ENCODE measurements at places on chromosomes 2 and 18. TPM values are rescaled to one million over a fixed set of nuclear protein-coding genes. Genes with fewer than 3 reads are reported as not detected.

- no peak for DNase-seq
- peaks cover 13% of the 10 kb centered on the region for H3K36me3 ChIP-seq
- no peak overlapping the region for H3K27ac ChIP-seq
- H3K4me1 ChIP-seq: peaks cover 23% of the 10 kb centered on the region
These were observed 60.0 kb downstream of the ROCK1 start for GRCh38 chr18:21051620-21052019.

- no peak overlapping the region for H3K27ac ChIP-seq
- no peaks in the 10 kb centered on the region for H3K27me3 ChIP-seq
- no peak for DNase-seq
- H3K36me3 ChIP-seq: no peaks in the 10 kb centered on the region
These were observed 618.0 kb downstream of the CCDC85A start for GRCh38 chr2:56801770-56802169.

DNA sequence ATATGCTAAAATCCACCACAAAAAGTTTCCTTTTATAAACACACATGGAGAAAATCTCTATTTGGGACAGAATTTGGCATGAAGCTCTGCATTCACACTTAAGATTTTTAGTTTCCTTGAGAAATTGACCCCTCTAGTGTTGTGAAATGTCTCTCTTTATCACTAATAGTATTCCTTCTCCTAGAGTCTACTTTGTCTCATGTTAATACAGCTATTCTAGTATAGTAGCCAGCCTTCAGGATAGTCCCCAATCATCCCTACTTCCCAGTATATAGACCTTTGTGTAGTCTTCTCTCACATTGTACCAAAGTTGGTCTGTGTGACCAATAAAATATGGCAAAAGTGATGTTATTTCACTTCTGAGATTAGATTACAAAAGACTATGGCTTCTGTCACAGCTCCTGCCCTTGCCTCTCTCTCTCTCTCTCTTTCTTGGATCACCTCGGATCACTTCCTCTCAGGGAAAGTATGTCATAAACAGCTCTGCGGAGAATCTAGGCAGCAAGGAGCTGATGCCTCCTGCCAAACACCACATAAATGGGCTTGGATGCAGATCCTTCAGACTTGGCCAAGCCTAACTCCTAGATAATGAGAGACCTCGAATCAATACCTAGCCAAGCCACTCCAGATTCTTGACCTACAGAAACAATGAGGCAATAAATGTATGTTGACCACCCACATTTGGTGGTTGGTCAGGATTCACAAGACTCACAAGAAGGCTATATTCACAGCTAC is 59.7 kb upstream of the NABP1 start:
- no peaks in the 10 kb centered on the region for H3K27me3 ChIP-seq
- peaks cover 30% of the 10 kb centered on the region for H3K4me1 ChIP-seq
- DNase-seq: no peak
- no peak overlapping the region for H3K4me3 ChIP-seq

DNA sequence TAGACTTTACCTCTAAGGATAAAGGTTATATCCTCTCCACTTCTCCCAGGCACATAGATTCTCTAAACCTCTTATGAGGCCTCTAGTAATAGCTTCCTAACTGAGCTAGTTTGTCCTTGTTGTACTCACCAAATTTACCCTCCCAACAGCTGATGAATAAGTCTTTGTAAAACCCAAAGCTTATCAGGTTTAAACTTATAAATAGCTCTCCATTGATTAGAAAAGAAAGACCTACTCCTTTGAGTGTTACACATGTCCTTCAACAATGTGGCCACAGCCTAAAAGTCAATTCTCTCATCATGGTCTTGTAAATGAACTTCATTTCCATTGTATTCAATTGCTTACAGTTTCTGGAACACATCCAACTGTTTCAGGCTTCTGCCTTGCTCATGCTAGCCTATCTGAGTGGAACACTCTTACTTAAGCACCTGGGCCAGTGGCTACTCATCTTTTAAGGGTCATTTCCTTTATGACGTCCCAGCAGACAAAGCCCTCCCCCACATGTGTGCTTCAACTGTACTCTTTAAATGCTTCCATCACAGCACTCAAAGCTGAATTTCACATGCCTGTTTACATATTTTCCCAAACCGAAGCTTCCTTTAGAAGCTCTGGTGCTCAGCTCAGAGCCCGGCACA is 131.6 kb downstream of the CDH2 start:
- no peaks in the 10 kb centered on the region for H3K27me3 ChIP-seq
- H3K27ac ChIP-seq: no peak overlapping the region
- no peaks in the 10 kb centered on the region for H3K4me1 ChIP-seq
- peak; percentile 27 for DNase-seq
- no peak overlapping the region for H3K4me3 ChIP-seq

DNA sequence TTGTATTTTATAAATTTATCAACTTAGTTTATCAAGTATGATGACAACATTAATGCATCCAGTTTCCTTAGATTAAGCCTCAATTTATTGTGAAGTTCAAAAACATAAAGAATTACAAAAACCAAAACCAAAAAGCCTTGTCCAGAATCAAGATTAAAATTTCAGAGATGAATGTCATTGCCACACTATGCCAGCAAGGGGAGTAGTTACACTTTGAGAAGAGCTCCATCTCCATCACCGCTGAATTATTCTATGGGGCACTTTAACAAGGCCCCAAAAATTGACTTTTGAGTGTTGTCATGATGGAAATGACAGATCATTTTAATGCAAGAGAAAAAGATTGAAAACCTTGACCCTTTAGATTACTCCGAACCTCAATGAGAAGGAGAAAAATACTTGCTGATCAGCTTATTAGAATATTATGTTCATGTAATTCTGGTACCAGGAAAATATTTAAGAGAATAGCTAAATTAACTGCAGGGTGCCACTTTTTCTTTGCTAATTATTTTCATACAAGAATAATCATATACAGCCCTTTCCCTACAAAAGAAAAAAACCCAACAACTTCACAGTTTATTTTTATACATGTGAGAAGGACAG is 152.5 kb upstream of the AQP4 start:
- H3K27ac ChIP-seq: no peak overlapping the region
- H3K27me3 ChIP-seq: no peaks in the 10 kb centered on the region
- peak; percentile 46 for DNase-seq
- no peaks in the 10 kb centered on the region for H3K4me1 ChIP-seq

DNA sequence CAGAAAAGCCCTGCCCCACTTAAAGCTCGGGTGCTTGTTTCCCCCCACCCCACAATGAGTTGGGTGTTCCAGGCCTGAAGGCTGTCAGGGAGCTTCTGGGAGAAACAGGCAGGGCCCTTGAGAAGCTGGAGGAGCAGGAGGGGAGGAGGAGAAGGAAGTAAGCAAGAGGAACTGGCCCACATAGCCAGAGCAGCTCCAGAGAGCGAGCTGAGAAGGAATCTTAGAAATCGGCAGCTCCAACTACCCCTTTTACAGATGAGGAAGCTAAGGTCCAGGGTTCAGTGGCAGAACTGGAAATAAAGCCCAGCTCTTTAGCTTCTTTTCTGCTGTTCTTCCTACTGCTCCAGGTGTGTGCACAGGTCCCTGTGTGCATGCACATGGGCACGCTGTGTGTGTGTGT is 12.7 kb upstream of the KCNK3 start:
- no peak overlapping the region for H3K4me3 ChIP-seq
- no peaks in the 10 kb centered on the region for H3K36me3 ChIP-seq
- peaks cover 34% of the 10 kb centered on the region for H3K27me3 ChIP-seq
- H3K4me1 ChIP-seq: peaks cover 5% of the 10 kb centered on the region

GRCh38 chr18:10315522-10315921 is 138.9 kb upstream of the APCDD1 start:
- no peaks in the 10 kb centered on the region for H3K36me3 ChIP-seq
- peaks cover 18% of the 10 kb centered on the region for H3K4me1 ChIP-seq
- DNase-seq: no peak
- no peaks in the 10 kb centered on the region for H3K27me3 ChIP-seq
- no peak overlapping the region for H3K4me3 ChIP-seq

DNA sequence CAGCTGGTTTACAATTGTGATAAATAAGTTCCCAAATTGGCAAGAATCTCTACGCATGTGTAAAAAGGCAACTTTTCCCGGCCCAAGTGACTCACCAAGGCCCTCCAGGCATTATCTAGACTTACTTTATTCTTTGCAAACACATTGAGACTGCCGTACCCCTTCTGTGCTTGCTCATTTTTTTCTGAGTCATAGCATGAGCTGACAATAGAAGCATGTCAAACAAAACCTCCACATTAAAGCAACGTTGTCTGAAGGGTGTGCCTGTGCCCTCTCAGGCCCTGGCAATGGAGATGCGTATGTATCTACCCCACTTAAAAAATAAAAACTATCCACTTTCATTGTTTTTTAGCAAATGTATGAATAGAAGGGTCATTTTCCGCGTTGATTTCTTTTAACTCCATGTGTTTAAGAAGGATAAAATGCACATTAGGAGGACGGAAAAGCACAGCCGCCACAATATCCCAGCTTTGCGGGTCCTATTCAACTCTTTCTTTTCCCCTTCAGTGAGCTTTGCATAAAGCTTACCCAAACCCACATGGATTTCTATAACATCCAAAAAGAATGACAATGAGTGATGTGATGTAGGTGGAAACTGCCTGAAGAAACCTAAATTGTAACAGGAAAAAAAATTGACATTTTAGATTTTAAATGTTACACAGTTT is 298.2 kb downstream of the CDCA7 start:
- peak overlapping the region; percentile 33 for H3K4me3 ChIP-seq
- peak; percentile 98 for DNase-seq
- H3K27me3 ChIP-seq: no peaks in the 10 kb centered on the region

GRCh38 chr2:190940454-190940853 is 59.8 kb downstream of the GLS start:
- peaks cover 6% of the 10 kb centered on the region for H3K36me3 ChIP-seq
- H3K4me1 ChIP-seq: peaks cover 6% of the 10 kb centered on the region
- DNase-seq: no peak
- no peak overlapping the region for H3K4me3 ChIP-seq
- H3K27me3 ChIP-seq: no peaks in the 10 kb centered on the region

- no peak for DNase-seq
- no peaks in the 10 kb centered on the region for H3K36me3 ChIP-seq
- peaks cover 8% of the 10 kb centered on the region for H3K4me1 ChIP-seq
- no peak overlapping the region for H3K27ac ChIP-seq
- no peak overlapping the region for H3K4me3 ChIP-seq
- no peaks in the 10 kb centered on the region for H3K27me3 ChIP-seq
These were observed 497.2 kb downstream of the THSD7B start for GRCh38 chr2:137262594-137262993.

GRCh38 chr2:101106453-101107181 is 44.6 kb downstream of the TBC1D8 start:
- H3K27me3 ChIP-seq: no peaks in the 10 kb centered on the region
- peaks cover 44% of the 10 kb centered on the region for H3K4me1 ChIP-seq
- peaks cover 15% of the 10 kb centered on the region for H3K36me3 ChIP-seq
- no peak for DNase-seq

GRCh38 chr18:67520351-67520921 is 3.9 kb upstream of the DSEL start:
- H3K4me1 ChIP-seq: peaks cover 66% of the 10 kb centered on the region
- DNase-seq: peak; percentile 89
- no peaks in the 10 kb centered on the region for H3K27me3 ChIP-seq
- H3K27ac ChIP-seq: peak overlapping the region; percentile 89
- peak overlapping the region; percentile 21 for H3K4me3 ChIP-seq

- H3K27ac ChIP-seq: no peak overlapping the region
- H3K4me3 ChIP-seq: no peak overlapping the region
- no peaks in the 10 kb centered on the region for H3K27me3 ChIP-seq
- peaks cover 5% of the 10 kb centered on the region for H3K4me1 ChIP-seq
- no peaks in the 10 kb centered on the region for H3K36me3 ChIP-seq
These were observed 53.7 kb downstream of the LCLAT1 start for GRCh38 chr2:30500699-30501098.

- no peak overlapping the region for H3K4me3 ChIP-seq
- peaks cover 11% of the 10 kb centered on the region for H3K36me3 ChIP-seq
- no peak for DNase-seq
These were observed 9.5 kb upstream of the KCNG3 start for GRCh38 chr2:42503291-42503690.

GRCh38 chr2:192236136-192236535 is 41.4 kb upstream of the TMEFF2 start:
- DNase-seq: no peak
- no peaks in the 10 kb centered on the region for H3K4me1 ChIP-seq
- H3K27ac ChIP-seq: no peak overlapping the region

DNA sequence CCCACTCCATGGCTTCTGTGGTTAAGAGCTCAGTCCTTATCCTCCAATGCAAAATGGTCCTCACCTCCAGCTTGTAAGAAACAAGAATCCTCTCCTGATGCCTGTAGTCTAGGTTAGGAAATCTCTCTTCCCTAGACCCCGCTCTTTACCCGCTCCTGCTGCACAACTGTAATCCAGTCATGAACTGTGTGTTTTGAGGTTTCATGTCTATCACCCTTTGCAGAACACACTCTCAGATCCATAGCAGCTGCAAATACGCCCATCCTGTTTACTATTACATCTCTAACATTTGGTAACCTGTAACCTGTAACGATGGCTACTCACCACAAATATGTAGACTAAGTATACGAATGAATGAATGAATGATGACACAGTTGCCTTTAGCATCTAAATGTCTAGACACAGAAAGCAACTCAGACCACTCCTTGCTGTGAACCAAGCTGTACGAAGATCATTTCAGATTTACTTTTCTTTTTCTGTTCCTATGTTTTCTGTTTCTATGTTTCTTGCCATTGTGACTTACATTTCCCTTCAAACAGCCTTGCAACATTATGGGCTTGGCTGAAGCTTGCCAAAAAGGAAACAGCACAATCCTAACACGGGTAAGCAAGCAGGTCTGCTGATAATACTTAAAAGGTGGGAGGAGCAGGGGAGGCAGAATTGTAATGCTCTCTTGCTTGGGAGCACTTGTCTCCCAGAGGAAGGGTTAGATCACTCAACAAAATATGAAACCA is 53.7 kb downstream of the EPHA4 start:
- no peak overlapping the region for H3K4me3 ChIP-seq
- H3K27ac ChIP-seq: no peak overlapping the region
- no peak for DNase-seq
- H3K27me3 ChIP-seq: no peaks in the 10 kb centered on the region
- no peaks in the 10 kb centered on the region for H3K36me3 ChIP-seq

- no peak overlapping the region for H3K4me3 ChIP-seq
- H3K36me3 ChIP-seq: no peaks in the 10 kb centered on the region
- H3K27me3 ChIP-seq: no peaks in the 10 kb centered on the region
- peak; percentile 13 for DNase-seq
These were observed 202.5 kb upstream of the SLC8A1 start for GRCh38 chr2:40654346-40654745.

GRCh38 chr18:64519201-64519600 is 370.3 kb upstream of the LINC00305 start:
- peaks cover 65% of the 10 kb centered on the region for H3K27me3 ChIP-seq
- peaks cover 5% of the 10 kb centered on the region for H3K36me3 ChIP-seq
- no peak overlapping the region for H3K4me3 ChIP-seq
- H3K4me1 ChIP-seq: no peaks in the 10 kb centered on the region
- DNase-seq: no peak
- H3K27ac ChIP-seq: no peak overlapping the region

GRCh38 chr2:46653539-46653938 is 174.2 kb downstream of the TMEM247 start:
- peaks cover 10% of the 10 kb centered on the region for H3K4me1 ChIP-seq
- H3K4me3 ChIP-seq: no peak overlapping the region
- no peaks in the 10 kb centered on the region for H3K27me3 ChIP-seq
- no peaks in the 10 kb centered on the region for H3K36me3 ChIP-seq
- DNase-seq: no peak

Gene PRKCE
- total RNA-seq: 12.1 TPM

Gene SCTR
- not detected for total RNA-seq

Gene KIF3C
- 2.0 TPM for total RNA-seq

Gene NT5DC4
- total RNA-seq: not detected

Gene POTEC
- total RNA-seq: not detected

Measured in MCF 10A (cell line).